T-cell (primary cell): ENCODE measurements at places on chromosomes 3 and 15. TPM values are rescaled to one million over a fixed set of nuclear protein-coding genes. Genes with fewer than 3 reads are reported as not detected.
A peak's percentile ranks its signal among the peaks of the same experiment; 100 is the strongest.

DNA sequence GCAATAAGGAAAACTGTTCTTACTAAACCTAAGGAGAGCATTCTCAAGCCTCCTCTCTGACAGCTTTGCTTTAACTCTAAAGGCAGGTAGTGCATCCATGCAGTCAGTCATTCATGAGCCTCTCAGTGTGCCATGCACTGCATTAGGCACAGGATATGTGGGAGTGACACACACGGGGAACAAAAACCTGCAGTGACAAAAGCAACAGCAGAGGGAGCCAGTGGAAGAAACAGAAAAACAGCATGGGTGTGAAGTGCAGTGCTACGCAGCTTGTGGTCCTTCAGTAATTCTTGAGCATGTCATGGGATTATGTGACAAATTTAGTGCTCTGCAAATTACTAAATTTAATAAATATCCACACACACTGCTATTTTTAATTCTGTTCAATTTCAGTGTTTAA is 230.7 kb downstream of the BBX start:
- DNase-seq, result no peak

- no peak for DNase-seq
These were observed 34.1 kb downstream of the NGLY1 start for GRCh38 chr3:25749031-25749581.

- no peak for DNase-seq
These were observed 187.9 kb downstream of the OPA1 start for GRCh38 chr3:193780810-193781478.

DNA sequence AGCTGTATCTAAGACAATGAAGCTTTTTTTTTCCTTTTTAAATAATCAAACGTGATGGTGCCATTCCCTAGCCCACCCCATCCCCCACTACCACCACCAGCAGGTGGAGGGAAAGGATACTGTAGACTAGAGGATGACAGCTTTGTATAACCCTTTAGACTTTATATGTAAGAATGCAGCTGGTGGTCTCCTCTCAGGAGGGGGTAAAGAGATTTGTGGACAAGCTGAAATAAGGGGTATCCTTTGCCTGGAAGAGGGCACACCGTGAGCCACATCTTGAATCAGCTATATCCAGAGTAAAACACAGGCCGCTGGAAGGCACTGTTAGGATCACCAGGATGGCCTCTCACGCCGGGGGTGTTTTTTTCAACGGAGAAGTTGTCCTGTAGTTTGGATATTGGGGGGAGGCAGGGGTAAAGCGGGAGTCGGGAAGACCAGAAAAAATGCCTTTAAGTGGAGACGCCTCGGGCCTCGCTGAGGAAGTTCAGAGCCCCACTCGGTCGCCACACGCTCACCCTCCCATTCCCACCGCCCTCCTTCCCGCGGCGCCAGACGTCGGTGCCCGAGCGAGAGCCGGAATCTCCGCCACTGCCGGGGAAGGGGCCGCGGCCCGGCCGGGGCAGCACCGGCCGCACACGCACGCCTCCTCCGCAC is 986 bp downstream of the KPNA4 start:
- DNase-seq, result peak; percentile 21

- no peak for DNase-seq
These were observed 99.9 kb upstream of the TMC3 start for GRCh38 chr15:81473946-81474345.

The SLC28A1 gene
- total RNA-seq, result not detected

The PIAS1 gene
- total RNA-seq, result 63.7 TPM

The PLA1A gene
- not detected for total RNA-seq
